Fibroblast of villous mesenchyme (primary cell): ENCODE measurements at places on chromosomes 5 and 9. TPM values are rescaled to one million over a fixed set of nuclear protein-coding genes. Genes with fewer than 3 reads are reported as not detected.

- DNase-seq, result no peak
Measured at GRCh38 chr5:160843240-160843639, 8.8 kb downstream of the ATP10B start.

DNA sequence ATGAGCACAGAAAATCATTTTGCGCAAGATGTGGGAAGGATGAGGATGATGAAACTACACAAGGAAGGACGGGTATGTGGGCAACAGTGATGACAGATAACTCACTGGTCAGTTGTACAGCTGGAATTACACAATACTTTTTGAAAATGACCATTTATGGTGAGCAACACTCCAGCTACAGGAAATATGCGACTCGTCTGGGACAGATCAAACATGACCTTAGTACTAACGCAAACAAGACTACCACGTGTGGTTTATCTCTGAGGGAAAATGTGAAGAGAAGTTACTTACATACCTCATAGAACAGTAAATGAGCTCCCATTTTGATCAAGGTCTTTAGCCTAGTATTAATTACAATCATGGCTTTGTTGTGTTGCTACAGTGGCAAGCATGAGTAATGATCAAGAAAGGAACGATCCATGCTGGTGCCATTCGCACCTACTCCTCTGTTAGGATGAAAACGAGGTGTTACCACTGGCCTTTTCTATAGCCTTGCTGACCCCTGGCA, 456.9 kb downstream of the BNC2 start:
- DNase-seq, result peak; percentile 100

- DNase-seq, result no peak
Measured at GRCh38 chr5:12901696-12902095, 997.5 kb upstream of the CTNND2 start.

- no peak for DNase-seq
Measured at GRCh38 chr9:21810881-21811280, 8.4 kb downstream of the MTAP start.

DNA sequence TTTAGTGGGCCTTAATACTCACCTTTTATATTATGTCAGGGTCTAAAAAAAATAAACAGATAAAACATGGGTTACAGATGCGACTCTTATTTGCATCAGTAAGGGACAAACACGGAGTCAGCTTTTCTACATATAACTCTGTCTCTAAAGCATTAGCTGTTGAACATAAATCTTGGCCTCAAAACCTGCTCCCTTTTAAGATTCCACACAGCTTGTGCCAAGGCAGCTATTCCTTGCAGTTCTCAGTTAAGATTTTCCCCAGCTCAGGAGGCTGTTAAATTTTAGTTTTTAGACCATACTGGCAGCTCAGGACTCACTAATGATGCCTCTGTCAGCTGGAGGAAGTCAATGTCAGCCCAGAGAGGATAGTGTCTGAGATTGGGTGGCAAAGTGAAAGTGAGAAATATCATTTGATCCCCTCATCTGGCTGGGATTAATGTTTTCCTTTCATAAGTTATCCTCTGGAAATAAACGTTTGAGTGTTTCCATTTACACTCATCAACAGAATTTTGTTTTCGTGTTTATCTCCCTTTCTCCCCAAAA, 287.5 kb downstream of the ELAVL2 start:
- no peak for DNase-seq

- DNase-seq, result no peak
Measured at GRCh38 chr5:154683101-154683880, 71.9 kb upstream of the LARP1 start.

DNA sequence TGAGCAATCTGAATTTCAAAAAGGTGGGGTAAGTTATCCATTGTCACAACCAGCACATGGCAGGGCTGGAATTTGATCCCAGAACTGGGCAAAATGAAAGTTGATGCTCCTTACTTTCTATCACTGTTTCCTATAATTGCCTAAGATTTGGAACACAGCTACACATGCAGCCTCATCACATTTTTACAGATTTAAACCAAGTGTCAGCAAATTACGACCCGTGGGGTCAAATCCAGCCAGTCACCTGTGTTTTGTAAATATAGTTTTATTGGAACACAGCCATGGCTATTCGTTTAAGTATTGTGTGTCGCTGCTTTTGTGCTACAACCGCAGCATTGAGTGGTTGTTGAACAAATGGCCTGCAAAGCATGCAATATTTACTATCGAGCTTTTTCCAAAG, 94.3 kb downstream of the SREK1 start:
- DNase-seq, result no peak

DNA sequence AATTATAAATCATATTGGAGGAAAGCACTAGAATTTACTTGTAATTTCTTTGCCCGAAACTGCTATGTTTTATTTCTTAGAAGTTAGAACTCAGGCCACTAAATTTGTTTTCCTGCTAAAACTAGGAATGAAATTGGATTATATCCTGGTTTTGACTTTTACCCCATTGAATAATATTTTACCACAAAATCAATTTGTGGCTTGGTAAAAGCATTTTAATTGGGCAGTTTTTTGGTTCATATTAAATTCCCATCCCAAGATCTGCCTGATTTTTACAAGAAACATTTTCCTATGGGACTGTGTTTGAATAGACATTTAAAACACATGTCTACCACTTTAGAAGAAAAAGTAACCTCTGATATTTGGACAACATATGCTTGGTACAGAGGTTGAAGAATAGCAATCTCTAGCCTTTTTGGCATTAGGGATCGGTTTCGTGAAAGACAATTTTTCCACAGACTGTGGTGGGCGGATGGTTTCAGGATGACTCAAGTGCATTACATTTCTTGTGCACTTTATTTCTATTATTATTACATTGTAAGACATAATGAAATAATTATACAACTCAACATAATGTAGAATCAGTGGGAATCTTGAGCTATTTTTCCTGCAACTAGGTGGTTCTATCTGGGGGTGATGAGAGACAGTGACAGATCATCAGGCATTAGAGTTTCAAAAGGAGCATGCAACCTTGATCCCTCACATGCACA, 565.6 kb downstream of the PRR16 start:
- DNase-seq, result no peak

- DNase-seq, result no peak
Measured at GRCh38 chr9:95273369-95274022, 44.0 kb downstream of the FANCC start.

DNA sequence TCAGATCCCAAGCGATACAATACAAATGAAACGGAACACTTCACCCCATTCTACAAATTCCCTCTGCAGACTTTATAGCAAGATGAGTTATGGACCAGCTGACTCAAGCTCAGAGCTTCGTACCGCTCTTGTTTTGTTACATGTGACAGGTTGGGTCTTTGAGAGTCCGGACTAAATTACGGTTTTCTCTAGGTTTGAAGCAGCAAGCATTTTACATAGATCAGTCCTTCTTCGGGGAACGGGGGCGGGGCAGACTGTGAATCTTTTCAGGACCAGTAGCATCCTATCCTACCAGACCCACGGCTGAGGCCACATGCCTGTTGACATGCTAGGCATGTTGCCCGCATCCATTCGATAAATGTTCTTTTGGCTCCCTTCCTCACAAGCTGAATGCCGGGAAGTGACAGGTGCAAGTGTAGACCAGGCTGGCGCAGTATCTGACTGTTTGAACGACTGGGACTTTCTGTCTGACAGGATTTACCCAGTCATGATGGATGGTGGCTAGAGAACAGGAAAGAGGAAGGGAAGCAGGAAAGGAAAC, 811.0 kb upstream of the GRAMD2B start:
- DNase-seq, result no peak

TMEM8B gene
- total RNA-seq, result 0.86 and 1.9 TPM in 2 replicates

SLU7 gene
- total RNA-seq, result 39.0 and 48.4 TPM in 2 replicates

SLC9A3 gene
- total RNA-seq, result 0.86 and 0.97 TPM in 2 replicates

ASPN gene
- total RNA-seq, result 1.6 and 3.9 TPM in 2 replicates

ARL14EPL gene
- total RNA-seq, result not detected in 2 replicates

RNF183 gene
- total RNA-seq, result not detected in 2 replicates

FOXD4L3 gene
- total RNA-seq, result 0.32 TPM in 1 of 2 replicates, not detected in the other
